ENCODE measurements at places on chromosomes 7 and 10.

GRCh38 chr7:16753102-16753931 is at the start of gene TSPAN13:
TSS of gene TSPAN13 (plus strand) at chr7:16753755. CDS start at chr7:16753968, 213 bp downstream.
- DNase-seq: peak; percentile 75

DNA sequence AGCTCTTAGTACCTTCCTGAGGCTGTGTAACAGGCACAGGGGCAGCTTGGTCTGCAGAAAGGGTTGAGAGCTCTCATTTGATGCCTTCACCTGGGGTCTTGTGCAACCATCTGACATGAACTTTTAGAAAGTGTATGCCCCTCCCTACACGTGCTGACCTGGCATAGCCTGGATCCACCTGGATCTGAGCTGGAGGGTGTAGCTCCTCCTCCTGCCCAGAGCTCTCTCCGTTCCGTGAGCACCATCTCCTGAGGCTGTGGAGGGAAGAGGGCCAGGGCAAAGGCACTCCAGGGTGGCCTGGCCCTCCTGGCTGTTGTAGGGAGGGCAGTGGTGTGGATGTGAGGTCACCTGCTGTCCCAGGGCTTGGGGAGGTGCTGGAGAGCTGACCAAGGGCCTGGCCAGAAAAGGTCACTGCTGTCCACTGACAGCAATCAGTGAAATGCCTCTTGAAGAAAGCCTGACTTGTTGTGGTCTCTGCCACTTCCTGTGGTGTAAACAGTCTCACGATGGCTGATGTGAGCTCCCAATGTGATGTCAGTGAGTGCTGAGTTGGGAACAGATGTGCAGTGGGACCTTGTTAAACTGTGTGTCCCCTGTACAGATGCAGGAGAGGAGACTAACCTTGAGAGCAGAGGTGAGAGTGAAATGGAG is 23.0 kb downstream of the AMZ1 start:
- peak; percentile 20 for DNase-seq

GRCh38 chr10:71776481-71776925 is 3.2 kb upstream of the VSIR start:
- no peak for DNase-seq

DNA sequence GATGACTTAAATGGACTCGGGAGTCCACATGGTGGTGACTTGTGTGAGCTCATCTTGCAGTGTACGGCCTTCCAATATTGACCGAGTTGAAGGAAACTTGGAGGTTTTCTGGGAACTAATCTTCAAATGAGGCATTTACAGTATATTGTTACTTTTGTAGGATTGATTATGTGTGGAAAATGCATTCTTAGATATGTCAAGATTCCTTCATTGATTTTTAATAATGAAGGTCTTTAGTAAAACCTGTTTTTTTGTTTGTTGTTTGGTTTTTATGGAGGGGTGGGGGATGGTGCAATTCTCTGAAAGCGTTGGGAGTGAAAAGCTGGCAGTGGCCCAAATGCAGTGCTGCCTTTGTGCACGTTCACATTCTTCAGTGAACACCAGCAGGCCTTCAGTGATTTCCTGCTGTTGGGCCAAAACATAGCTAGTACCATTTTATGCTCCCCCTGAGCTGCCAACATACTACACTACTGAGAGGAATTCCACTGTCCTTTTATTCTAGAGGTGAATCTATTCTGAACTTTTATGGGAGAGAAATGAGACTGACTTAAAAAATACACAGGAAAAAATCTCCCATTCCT is 50.4 kb downstream of the CCNY start:
- DNase-seq: no peak

- DNase-seq: no peak
These were observed 213.1 kb downstream of the DIP2C start for GRCh38 chr10:476455-476780.

- no peak for DNase-seq
These were observed 1053.2 kb downstream of the REEP3 start for GRCh38 chr10:64574371-64574770.

DNA sequence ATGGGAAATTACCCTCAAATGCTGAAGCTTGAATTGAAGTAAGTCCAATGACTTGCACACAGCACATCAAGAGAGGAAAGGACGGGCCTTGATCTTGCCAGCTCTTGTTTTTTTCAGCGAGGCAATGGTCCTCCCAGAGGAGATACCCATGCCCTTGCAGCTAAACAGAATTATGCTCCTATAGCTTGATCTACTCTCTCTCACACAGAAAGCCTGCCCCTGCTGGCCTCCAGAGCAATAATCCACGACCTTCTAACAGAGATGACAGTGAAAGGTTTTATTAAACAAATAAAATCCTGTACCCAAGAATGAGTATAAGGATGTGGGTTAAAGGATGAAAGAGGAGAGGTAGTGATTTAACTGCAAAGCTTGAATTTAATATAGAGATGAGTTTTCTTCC is 268.0 kb downstream of the ADRA2A start:
- DNase-seq: no peak

- no peak for DNase-seq
These were observed 23.5 kb downstream of the FAM241B start for GRCh38 chr10:69653561-69653960.

DNA sequence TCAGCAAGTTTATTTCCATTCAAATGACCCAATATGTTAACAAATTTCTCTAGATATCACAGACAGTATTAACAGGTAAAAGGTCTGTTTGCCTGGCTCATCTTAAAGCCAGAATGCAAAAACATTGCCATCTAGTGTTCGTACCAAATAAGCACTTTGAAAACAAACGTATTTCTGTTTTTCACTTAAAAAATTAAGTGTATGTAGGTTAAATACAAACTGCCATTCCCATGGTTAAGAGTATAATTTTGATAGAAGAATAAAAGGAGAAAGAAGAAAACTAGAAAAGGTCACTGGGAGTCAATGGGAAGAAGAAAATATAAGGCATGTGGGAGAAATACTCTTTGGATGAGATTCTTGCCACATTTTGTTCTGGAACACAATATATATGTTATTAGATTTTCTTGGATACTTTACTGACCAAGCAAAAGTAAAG is 51.0 kb downstream of the ORC5 start:
- DNase-seq: no peak

DNA sequence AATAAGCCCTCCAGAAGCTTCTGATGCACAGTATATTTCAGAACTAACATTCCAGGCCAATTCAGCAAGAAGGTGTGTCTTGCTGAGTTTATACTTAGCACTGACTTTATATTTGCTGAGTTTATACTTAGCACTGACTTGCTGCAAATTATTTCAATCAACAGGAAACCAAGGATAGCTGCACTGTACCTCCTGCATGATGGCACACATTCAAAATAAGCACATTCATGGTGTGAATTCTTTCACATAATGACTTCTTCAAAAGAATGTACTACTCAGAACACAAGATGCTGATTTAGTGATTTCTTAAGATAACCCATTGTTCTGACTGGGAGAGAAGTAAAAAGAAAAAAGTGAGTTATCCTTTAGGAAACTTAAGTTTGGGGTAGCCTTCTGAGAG is 52.0 kb downstream of the JAZF1 start:
- DNase-seq: no peak

DNA sequence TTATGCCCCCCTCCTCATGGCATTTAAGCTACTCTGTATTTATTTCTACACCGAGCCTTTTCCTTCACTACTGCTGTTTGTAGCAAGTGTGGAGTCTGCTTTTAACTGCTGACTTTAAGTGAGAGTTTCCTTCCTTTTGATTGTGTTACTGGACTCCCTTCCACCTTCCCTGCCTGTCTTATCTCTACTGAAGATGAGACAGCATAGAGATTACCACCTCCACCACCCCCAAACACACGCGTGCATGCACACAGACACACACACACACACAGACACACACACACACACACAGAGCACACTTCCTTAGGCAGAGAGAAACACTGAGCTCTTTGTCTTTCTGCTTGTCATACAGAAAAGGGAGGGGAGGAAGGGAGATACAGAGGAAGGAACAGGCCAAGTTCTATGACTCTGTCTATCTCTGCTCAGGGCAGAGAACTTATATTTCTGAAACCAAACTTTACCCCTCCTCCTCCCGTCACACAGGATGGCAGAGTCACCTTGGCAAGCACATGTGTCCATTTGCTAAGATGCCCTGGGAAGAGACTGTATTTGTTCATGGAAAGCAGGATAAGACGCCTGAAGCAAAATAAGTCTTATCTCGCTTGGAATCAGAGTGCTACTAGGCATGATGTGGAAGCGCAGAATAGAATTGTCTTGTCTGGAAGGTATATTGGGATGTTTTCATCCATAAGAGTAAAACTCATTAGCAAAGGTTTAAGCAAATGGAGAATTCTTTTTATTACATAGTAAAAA is 81.8 kb upstream of the CAV2 start:
- no peak for DNase-seq

GRCh38 chr7:80772347-80772993 is 134.0 kb downstream of the CD36 start:
- no peak for DNase-seq

DNA sequence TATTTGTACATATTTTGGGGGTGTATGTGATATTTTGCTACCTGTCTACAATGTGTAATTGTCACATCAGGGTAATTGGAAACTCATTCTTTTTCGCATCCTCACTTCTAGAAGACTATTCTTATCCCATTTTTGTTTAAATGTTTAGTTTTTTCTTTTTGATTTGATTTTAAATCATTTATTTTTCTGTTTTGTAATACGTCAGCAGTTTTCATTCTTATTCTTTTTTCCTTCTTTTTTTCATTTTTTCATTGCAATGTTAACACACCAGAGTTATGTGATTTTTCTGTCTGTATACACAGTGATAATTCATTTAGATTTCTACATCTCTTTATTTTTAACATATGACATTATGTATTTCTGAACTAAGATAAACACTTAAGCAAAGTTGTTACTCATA is 85.5 kb downstream of the SLC13A1 start:
- no peak for DNase-seq

- DNase-seq: peak; percentile 6
These were observed 17.5 kb upstream of the LYZL2 start for GRCh38 chr10:30647089-30647488.

DNA sequence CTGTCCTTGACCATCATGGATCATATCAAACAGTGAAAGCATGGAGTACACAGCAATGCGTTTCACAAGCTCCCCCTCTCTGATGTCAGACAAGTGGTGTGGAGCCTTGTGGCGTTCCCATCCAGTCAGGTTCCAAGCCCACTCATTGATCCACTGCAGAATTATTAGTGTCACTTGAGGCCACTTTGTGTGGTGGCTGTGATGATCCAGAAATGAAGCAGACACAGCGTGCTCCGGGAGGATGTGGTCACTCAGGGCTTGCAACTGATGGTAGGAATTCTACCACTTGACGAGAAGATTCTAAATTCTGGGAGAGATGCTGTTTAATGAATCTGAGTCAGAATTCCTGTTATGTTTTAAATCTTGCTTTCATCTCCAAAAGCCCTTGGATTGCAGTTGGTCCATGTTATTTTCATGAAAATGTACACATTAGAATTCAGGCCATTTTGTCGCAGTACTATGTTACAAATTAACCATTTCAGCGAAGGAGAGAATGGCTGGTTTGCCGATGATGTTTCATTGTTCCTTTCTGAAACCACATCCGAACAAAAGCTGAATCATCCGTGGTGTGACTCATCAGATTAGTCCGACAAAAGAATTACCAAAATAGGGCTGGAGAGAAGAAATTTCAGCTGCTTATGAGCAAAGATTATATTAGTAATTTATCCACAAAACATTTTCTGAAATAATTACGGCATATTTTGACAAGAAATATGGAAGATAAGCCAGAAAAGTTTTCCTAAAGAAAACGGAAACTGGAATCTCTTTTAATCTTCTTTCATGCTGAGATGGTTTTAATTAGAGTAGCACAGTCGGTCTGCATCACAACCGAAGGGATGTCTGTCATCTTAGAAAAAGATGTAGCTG is 48.1 kb downstream of the INSYN2A start:
- DNase-seq: no peak

- no peak for DNase-seq
These were observed 2.7 kb downstream of the PRSS37 start for GRCh38 chr7:141838581-141838980.

DNA sequence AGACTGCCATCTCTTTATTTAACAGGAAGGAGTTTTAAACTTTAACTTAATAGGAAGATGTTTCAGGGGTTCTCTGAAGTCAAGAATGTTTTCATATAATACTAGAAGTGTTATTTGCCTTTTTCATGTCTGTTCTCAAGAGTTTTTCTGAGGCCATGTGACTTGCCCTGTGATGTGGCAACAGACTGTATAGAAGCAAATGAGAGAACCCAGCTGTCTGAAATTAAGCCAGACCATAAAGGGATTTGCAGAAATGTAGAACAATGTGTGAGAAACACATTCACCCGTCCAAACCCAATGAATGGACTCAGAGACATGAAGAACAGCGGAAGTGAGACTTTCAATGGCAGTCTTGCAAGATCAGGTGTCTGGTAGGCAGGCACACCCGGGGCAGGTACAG is 23.8 kb downstream of the MAPK8 start:
- no peak for DNase-seq

DNA sequence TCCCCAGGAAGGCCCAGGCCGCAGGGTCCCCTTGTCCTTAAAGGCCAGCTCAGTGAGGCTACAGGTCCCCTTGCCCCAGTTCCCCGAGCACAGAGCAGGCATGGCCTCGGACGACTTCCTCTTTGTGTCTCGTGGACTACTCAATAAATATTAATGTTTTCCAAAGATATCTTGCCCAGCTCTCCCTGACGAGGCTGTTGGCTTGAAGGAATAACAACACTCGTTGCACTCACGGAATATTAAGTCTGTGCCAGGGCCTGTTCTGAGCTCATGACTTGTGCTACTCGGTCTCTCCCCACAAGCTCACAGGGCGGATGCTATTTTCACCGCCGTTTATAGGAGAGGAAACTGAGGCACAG is 68.2 kb downstream of the CUX1 start:
- no peak for DNase-seq

DNA sequence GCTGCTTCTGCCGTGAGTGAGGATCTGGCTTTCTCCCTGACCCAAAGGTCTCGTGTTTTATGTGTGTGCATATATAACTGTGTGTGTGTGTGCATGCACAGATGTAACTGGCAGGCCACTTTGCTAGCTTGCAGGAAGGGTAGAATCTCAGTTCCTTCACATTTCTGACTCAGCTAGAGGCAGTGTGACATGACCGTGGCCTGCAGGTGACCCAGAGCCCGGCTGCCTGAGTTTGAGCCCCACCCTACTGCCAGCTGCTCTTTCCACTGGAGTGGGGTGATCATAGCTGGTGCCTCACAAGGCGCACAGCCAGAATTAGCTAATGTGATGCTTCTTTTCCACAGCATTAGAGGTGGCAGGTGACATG is 9.3 kb upstream of the MYL7 start:
- DNase-seq: no peak
